ENCODE measurements at places on chromosomes 5 and 9.

DNA sequence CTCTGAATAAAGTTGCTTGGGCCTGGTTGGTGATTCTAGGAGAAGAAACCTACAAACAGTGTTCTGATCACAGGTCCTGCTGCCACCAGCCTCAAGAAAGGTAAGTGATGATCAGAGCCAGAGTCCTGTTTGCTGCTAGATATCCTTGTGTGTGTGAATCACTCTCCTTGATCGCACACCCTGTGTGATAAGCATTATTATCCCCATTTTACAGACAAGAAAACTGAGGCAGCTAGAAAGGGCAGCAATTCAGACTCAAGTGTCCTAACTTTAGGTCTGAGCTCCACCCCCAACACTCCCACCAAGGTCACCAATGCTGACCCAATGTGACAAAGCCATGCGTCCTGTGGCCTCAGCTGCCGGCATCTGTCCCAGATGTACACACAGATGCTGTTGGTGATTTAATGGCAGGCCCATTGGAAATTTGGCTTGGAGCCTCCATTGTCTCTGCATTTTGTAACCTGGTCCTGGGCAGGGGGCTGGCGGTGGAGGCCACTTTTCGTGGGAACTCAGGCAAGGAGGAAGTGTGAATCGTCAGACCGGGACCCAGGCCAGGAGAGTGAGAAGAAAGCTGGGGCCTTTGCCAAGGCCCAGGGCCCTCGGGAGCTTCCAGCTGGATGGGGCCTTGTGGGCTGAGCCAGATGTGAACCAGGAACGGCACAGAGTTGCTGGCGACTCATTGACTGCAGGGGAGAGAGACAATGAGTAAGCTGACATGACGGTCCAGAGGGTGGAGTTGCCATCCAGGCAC lies 29.8 kb upstream of the GGTA1 start:
- DNase-seq: no peak

- DNase-seq: no peak
Measured at GRCh38 chr5:1276930-1277329, 17.9 kb downstream of the TERT start.

- no peak for DNase-seq
Measured at GRCh38 chr5:31407921-31408693, 123.8 kb downstream of the DROSHA start.

DNA sequence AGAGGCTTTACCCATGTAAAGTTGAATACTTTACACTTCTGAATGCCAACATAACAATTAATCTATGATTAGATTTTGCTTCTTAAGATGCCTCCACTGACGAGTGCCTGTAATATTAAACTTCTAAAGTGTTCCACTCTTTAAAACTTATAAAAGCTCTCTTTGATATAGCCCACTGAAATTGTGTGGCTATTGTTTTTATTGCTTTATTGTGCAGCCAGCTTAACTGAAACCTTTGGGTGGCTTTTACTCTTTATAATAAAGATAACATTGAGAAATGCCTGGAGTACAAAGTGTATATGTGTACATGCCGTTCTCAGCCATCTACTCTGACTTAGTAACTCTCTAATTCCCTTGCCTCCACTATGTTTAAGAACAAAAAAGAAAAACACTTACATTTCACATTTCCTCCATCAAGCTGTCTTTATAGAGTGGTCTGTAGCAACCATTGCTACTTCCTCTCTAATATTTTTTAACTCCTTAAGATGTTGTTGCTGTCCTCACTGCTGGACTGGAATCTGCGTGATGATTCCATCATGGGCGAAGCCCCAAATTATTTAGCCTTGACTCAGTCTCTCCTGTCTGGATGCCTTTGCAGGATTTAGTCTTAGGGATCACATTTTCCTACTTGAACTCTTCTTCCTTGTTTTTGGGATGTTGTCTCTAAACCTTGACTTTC lies 9.1 kb downstream of the PIK3R1 start:
- DNase-seq: peak; percentile 17

- no peak for DNase-seq
Measured at GRCh38 chr5:146734936-146735577, 143.5 kb downstream of the PPP2R2B start.

DNA sequence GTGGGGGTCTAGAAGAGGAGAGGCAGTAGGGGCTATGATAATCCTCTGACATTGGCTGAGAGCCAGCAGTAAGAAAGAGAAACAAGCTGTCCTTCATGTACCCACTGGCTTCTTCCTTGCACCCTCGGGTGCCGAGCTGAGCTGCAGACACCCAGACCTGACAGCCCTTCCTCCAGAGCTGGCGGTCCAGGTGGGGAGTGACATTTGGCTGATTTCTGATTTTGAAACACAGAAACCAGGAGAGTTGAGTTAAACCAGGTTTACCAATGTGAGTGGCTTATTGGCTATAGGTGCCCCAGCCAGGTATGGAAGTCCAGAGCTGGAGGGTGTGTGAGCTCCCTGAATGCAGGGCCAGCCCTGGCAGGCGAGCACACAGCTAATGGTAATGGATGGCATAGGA lies 59.2 kb downstream of the GADD45G start:
- no peak for DNase-seq

- peak; percentile 17 for DNase-seq
Measured at GRCh38 chr9:96620832-96621269, 1.2 kb upstream of the CDC14B start.

DNA sequence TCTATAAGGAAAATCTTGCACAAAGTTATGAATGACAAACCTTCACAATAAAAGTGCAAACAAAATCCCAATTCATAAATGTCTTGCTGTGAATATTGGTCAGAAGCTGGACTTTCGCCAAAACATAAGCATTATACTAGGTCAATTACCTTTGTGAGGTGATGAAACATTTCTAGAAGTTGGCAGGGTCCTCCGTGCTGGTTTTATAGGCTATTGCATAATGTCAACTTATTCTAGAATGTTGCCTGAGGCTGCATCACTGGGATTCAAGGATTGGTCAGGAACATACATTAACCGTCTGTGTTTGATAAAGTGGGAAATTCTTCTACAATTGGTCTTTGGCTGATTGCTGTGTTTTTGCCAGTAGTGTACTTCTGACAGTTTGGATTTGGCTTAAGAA lies 49.8 kb upstream of the PALM2AKAP2 start:
- no peak for DNase-seq

- no peak for DNase-seq
Measured at GRCh38 chr5:14243766-14244165, 100.6 kb downstream of the TRIO start.

GRCh38 chr5:180090769-180091546 lies 19.4 kb upstream of the RNF130 start:
- DNase-seq: peak; percentile 72

- DNase-seq: no peak
Measured at GRCh38 chr5:90682278-90682677, 123.7 kb downstream of the ADGRV1 start.

DNA sequence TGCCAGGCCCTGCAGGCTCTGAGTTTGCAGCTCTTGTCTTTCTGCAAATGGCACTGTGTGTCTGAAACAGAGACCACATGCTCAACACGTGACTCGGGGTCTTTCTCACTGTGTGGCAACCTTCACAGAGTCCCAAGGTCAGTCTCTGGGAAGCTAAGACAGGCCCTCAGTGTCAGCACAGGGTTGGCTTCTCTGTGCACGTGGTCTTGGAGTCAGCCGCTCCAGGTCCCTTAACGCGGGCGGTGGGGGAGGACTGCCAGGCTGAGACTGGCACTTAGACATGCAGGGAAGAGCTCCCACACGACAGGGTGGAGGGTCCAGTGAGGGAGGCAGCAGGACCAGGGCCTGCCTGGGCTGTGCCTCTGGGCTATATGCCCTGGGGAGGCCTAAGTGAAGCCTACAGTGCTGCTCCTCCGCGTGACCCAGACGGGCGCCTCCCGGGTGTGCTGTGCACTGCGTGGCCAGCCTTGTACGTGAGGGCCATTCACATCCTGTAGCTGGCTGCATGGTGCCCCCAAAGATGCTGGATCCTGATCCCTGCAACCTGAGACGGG lies 76.8 kb downstream of the ADAMTS2 start:
- DNase-seq: no peak

GRCh38 chr5:881551-881935 lies 11.1 kb downstream of the BRD9 start:
- DNase-seq: no peak

- no peak for DNase-seq
Measured at GRCh38 chr5:94562327-94562971, 56.0 kb downstream of the KIAA0825 start.

DNA sequence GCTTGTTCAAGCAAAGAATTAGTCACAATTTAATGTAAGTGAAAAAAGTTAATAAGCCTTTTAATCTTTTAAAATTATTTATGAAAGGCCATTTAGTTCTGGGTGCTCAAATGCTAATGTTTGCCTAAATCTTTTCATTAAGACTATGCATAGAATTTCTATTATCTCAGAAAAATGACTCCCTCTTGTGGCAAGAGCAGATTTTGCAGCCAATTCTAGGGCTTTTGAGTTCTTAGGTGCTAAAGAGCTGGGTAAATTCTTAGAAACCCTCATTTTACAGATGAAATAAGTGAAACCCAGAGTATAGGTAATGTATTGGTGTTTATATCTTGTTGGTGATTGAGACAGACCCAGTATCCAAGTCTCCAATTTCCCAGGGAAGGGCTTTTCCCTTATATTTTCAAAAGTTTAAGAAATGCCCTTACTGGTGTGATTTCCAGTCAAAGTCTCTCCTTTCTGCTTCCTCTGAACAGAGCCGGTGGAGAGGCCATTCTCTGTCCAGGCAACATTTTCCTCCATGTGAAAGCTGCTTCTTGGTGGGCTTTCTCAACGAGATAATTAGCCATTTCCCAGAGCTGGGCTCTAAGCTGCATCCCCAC lies 24.1 kb upstream of the PCSK5 start:
- peak; percentile 28 for DNase-seq

DNA sequence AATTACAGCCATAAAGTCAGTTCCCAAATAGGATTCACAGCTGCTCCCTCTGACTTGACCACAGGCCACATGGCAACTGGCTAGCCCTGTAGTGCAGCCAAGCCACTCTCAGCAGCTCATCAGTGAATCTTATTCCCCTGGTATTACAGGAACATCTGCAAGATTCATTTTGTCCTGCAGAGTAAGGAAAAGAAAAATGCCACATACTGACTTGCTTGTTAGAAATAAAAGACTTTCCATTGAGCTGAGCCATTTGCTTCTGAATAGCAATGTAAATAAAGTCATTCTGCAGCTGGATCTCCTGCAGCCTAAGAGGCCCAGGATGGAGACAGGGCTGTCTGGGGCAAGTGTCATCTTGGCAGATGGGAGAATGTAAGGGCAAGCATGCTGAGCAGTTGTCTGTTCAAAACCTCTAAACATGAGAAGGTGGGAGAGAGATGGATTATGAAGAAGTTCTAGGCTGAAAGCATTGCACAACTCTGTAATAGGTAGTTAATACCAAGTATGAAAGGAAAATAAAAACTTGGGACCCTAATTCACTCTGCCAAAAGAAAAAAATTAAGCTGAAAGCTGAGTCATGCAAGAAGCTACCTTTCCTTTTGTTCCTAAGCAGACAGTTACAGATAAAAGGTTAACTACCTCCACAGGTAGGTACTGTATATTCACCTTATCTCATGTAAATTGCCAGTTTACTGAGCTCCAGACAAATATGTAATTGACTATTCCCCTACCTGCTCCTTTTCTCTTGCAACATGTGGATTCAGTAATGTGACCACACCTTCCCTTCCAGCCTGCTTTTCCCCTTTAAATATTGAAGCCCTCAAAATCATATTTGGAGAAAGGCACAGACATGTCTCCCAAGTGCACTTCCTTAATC lies 244.4 kb upstream of the RAI14 start:
- no peak for DNase-seq

DNA sequence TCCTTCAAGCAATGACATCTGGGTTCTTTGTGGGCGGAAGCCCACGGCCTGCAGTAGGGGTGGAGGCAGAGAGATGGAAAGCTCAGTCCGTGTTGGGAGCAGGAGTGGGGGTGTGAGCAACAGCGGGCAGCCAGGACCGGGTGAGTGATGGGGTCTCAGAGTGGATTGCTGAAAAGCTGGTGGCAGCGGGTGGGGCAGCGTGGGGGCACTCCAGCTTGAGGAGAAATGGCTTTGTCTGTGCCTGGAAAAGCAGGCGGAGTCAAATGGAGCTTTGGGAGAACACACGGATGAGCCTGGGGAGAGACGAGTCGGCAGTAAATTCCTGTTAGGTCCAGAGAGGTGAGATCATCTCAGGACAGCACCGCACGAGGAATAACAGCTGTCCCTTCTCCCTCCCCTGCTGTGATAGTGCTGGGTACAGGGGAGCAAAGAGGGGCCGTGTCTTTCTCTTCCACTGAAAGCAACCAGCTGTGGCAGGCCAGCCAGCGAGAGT lies 42.1 kb downstream of the CACNA1B start:
- no peak for DNase-seq

- DNase-seq: no peak
Measured at GRCh38 chr5:125152044-125152443, 405.6 kb upstream of the ZNF608 start.

DNA sequence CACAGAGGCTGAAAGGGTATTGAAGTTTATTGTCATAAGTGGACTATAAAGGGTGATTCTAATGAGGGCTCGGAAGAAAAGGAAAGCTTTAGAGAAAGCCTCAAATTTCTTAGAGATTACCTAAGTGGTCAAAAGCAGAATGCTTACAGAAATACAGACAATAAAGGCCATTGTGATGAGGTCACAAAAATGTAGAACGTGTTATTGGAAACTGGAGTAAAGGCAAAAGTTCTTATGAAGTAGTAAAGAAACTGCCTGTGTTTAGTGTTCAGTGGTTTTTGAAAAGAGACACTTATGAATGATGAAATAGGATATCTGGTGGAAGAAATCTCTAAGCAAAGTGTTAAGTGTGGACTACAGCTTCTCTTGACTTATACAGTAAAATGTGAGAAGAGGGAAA lies 726.9 kb downstream of the DNAH5 start:
- no peak for DNase-seq

- peak; percentile 50 for DNase-seq
Measured at GRCh38 chr5:18305288-18305924, 671.1 kb downstream of the TAF11L14 start.

DNA sequence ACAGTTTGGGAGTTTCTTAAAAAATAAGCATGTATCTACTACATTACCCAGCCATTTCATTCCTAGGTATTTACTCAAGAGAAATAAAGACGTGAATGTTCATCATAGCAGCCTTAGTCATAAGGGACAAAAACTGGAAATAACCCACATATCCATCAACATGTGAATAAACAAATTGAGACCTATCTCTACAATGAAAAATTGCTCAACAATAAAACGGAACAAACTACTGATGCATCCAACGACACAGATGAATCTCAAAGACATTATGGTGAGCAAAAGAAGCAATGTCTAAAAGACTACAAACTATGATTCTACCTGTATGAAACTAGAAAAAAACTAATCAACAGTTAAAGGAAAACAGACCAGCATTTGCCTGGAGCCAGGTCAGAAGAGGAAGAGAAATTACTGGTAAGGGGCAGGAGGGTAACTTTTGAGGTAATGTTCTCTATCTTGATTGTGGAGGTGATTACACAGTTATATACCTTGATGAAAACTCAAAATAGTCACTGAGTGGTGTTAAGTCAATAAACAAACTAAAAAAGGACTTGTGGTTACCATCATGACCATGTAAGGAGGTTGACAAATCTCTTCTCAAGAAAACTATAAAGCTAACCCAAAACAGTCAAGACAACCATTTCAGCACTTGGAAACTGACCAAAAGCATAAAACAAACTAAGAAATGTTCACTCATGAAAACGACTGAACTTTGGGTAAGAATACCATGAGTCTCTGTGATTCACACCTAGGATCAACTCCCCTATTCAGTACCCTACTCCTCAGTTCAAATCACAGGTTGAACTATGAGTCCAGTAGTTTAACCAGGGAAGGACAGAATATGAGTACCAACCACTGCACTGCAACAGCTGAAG lies 10.4 kb downstream of the UIMC1 start:
- no peak for DNase-seq
